AG04449 (cell line): ENCODE measurements at places on chromosomes 6 and 20.

GRCh38 chr20:32357375-32357868 lies 709 bp upstream of the ASXL1 start:
- DNase-seq = no peak

DNA sequence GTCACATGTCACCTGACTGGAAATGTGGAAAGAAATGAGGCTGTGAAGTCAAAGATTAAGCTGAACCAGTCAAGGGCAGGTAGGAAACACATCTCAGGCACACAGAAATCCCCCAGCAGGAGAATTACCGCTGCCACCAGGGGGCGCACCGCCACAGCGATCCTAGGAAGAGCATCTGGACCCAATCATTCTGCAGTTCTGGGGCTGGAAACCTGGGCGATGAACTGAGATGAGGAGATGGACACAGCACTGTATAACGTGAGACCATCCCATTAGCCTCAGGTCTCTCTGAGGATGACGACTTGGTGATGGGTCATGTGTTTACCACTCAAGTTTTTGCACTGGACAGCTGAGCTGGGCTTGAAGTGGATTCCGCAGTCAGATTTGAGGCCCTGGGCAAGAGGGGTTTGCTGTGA lies 6.5 kb upstream of the SLC24A3 start:
- no peak for DNase-seq

- no peak for DNase-seq
Measured at GRCh38 chr6:44627091-44627882, 239.8 kb downstream of the CDC5L start.

DNA sequence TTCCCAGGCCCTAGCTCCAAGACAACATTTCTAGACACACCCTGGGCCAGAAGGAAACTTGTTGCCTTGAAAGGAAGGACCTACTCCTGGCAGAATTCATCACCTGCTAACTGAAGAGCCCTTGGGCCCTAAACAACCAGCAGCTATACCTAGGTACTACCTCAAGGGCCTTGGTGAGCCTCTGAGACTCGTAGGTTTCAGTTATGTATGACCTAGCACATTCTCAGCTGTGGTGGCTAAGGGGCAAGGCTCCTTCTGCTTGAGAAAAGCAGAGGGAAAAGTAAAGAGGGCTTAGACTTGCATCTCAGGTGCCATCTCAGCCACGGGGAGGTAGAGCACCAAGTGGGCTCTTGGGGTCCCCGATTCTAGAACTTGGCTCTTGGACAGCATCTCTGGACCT lies 132.3 kb upstream of the NHSL1 start:
- no peak for DNase-seq

DNA sequence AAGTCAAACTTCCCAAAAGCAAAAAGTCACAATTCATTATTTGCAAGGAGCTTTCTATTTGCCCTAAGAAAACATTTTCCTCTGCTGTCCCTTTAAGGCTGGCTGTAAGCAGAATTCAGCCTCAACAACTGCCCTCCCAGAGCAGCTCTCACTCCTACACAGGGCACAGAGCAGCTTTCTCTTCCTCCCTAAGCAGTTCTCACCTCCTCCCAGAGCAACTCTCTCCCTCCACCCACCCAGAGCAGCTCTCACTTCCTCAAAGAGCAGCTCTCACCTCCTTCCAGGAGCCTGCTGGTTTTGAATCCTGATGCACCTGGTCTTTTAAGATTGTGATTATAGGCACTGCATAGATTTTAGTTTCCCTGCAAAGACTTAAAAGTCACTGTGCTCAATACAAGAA lies 120.6 kb upstream of the TMEM181 start:
- no peak for DNase-seq

GRCh38 chr6:193180-193579 lies 99.1 kb upstream of the DUSP22 start:
- DNase-seq = no peak

GRCh38 chr6:6033858-6034257 lies 27.1 kb upstream of the NRN1 start:
- no peak for DNase-seq

DNA sequence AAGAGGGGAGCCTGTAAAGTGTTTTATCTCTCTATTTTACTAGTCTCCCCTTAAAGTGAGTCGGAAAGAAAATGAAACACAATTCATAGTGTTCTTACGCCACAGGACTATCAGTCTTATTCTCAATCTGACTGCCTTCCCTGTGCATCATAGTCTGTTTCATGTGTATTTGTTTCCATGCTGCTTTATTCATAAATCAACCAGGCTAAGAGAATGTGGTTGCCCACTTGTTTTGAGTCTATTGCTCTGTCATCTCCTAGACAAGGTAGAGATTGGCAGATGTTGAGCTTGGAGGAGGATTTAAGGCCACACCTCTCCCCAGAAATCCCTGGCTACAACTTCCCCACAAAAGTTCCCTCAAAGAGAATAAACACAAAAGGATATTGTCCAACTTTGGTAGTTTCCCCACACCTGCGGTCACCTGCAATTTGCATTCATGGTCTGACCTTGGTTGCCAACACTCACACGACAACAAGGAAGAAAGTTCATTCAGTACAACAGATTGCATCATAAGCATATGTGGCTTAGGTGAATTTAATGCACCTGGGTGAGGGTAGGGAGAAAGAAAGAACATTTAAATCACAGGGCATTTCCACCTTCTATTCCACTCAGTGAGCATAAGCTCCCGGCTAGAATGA lies 167.1 kb upstream of the FBXL4 start:
- no peak for DNase-seq

- DNase-seq = no peak
Measured at GRCh38 chr20:61991476-61991875, 74.2 kb downstream of the TAF4 start.

DNA sequence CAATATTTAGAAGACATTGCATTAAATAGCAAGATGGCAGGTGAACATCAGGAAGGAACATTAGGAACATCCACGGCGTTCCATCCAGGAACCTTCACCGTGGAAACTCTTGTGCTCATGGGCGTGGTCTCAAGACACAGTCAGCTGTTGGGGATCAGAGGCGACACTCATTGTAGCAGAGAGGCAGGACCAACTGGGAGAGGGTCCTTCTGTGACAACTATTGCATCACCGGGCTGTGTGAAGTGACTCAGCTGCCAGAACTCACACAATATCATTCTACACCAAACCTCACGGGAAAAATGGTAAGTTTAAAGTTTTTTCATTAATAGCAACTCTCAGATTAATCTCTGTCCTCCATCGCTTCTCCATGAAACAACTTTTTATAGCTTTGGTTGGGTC lies 334.8 kb upstream of the SULF2 start:
- no peak for DNase-seq

DNA sequence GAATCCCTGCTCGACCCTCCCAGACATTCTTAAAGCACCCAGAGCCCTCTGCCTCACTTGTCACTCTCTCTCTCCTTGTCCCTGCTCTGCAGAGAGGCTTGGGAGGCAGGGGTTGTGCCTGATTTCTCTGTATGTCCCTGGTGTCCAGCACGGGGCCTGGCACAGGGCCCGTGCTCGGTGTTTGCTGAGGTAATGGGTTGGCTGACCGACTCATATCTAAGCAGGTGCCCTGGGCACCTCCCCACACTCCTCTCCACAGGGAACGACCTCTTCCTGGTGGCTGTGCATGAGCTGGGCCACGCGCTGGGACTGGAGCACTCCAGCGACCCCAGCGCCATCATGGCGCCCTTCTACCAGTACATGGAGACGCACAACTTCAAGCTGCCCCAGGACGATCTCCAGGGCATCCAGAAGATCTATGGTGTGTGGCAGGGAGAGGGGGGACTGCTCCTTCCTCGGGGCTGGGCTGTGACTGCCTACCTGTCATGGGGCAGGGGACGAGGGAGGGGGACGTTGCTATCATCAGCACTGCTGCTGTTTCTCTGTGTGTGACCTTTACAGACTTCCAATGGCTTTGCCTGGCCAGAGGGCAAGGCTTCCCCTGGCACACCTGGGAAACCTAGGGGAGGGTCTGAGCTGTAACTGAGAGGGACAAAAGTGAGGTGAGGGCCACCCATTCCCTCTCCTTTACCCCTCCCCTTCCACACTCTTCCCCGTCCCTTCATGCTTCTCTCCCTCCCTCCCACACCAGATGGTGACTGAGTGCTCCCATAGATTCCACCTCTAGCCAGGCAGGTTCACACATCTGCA lies 14.2 kb downstream of the MMP24OS start:
- DNase-seq = no peak

GRCh38 chr6:41228616-41229015 lies 467 bp downstream of the TREML4 start:
- DNase-seq = no peak

DNA sequence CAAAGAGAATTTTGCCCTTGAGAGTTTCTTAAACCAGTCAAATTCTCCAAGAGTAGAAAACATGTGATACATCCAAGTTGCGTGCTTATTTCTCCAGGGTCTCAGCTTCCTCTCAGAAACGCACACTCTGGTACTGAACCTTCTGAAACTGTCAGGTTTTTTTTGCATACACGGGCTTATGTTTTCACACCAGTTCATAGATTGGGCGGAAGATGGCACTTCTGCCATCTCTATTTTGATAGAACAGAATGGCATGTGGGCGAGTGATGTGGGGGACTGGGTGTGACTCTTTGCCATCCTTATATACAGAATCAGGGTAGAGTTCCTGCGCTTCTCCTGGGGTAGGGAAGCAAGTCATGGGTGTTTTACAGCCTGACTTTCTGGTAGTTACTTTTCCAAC lies 56.4 kb downstream of the ADTRP start:
- DNase-seq = no peak

- no peak for DNase-seq
Measured at GRCh38 chr6:7170117-7170732, 62.5 kb downstream of the RREB1 start.

- DNase-seq = no peak
Measured at GRCh38 chr20:35117196-35117595, 24.6 kb upstream of the TRPC4AP start.

DNA sequence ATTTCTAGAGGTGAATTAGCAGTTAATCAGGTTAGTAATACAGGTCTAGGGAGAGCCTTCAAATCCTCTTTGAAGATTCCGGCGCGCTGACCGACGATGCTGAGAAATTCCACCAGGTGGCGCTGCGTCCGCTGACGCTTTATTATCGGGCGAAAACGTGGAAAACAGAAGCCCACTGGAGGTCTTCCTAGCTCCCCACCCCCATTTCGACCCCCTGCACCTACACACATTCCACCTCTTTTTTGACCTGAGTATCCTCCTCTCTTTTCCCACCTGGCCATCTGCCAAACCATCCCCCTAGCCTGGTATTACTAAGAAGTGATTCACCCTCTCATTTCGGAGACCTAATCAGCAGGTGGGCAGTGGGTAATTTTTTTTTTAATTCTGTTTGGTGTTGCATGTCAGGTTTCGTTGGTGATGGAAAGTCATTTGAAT lies 65.4 kb upstream of the RIN2 start:
- no peak for DNase-seq

GRCh38 chr6:20058121-20058905 lies 154.0 kb downstream of the MBOAT1 start:
- no peak for DNase-seq

GRCh38 chr6:83536034-83536646 lies 23.8 kb downstream of the PRSS35 start:
- DNase-seq = no peak

- no peak for DNase-seq
Measured at GRCh38 chr6:3072798-3073197, 4.5 kb downstream of the RIPK1 start.

DNA sequence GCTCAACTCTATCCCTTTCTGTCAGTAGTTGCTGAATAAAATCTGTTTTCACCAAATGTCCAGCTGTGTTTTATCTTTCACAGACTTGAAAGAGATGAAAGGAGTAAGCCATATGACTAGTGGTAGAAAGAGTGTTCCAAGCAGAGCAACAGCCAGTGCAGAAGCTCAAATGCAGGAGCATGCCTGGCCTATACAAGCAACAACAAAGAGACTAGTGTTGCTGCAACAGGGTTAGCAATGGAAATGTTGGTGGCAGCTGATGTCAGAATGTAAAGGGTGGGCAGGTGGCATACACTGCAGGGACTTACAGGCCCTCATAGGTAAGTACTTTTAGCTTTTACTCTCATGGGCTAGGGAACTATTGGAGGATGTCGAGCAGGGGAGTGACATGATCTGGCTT lies 5.2 kb upstream of the HINT3 start:
- no peak for DNase-seq

DNA sequence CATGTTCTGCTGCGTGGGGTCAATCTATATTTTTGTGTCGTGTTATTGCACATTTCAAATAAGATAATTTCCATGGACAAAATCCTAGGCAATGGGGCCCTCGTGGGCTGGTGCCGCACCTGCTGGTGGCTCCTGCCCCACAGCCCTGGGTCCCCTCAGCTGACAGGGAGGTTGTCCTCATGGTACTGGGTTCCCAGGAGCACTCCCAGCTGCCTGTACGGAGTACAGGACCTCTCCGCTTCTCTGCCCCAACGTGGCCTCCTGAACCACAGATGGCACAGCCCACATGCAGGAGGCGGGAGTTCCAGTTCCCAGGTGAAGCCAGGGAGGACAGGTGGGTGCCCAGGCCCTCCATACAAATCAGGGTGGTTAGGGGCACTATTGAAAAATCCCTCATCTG lies 243.5 kb downstream of the SMOC2 start:
- no peak for DNase-seq

GRCh38 chr20:7195704-7196103 lies 428.2 kb downstream of the BMP2 start:
- no peak for DNase-seq

- no peak for DNase-seq
Measured at GRCh38 chr6:16442031-16442430, 203.6 kb downstream of the GMPR start.

DNA sequence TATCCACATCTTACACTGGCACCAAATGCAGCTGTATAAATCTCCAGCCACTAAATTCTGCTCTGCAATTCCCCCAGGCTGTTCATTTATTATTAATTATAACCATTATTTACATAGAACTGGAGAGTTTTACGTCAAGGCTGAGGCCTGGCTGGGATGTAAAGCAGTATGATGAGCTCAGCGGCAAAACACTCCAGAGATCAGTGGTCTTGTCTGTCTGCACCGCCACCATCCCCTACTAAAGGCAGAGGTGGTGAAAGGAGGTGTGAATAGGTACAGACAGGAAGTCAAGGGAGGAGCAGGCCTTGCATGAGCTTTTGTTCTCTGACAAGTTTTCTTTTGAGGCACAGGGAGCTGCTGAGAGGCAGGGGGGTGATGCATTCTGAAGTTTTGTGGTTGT lies 159.9 kb upstream of the PCSK2 start:
- DNase-seq = no peak
